Putamen (tissue), 1 donor: ENCODE measurements at places on chromosomes 1 and 21.

GRCh38 chr1:236830116-236830515 is 35.0 kb downstream of the MTR start:
- DNase-seq, result no peak

DNA sequence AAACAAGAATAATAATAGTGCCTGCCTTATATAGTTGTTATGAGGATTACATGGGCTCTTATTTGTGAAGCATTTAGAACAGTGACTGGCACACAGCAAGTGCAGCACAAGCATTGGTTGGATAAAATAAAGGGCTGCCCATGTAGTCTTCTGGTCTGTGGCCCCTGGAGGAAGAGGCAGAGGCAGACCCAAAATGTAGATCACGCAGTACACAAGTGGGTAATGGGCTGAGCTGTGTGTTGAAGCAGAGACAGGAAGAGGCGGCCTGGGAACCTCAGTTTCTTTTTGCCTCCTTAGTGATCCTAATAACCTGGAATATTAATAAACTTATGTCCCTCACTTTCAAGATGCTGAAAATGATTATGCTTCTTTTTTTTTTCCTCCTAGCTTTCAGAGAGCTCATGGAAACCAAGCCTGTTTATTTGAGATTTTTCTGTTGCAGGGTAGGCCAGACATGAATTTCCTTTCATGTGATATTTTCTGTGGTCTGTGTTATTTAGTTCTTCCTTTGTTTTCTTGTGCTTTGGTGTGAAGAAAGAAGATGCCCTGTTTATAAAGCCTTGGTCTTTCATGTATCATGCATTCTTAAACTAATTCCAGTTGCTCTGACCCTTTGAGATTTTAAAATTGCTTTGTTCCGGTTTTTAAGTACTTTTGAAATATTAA is 42.5 kb downstream of the LRRC8D start:
- no peak for DNase-seq

DNA sequence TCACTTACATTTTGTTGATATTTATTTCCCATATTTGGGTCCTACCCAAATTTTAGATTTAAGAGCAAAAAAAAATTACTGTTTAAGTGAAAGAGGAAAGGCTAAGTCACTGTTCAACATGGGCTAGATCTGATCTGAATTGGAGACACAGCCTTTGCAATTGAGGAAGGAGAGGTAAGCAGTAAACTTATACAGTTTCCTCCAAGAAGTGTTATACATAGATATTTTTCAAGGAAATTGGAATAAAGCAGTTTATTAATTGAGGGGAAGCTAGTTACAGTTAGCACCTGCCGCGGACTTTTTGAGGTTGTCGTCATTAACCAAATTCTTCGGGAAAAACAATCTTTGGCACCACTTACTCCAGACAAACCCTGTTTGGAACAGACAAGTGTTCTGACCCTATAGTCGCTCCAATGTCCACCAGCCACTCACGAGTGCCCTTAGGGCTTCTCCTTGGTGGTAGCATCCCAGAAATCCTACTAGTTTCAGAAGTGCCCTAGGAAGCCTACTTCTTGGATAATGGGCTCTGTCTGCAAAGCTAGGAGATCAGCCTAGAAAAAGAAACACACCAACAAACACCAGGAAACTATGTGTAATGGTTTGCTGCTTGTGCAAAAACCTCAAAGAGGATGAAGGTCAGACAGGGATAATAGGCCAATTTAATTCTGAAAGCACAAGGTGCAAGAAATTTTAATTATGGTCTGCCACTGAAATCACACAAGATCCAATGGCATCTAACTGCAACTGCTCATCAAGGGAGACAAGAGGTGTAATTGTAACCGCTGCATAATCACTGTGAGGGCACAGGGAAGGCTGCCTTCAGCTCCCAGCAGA is 2.5 kb downstream of the WLS start:
- DNase-seq, result no peak

- DNase-seq, result no peak
These were observed 51.2 kb upstream of the STUM start for GRCh38 chr1:226497276-226497833.

- no peak for DNase-seq
These were observed 33.3 kb downstream of the TMEM51 start for GRCh38 chr1:15186846-15187151.

DNA sequence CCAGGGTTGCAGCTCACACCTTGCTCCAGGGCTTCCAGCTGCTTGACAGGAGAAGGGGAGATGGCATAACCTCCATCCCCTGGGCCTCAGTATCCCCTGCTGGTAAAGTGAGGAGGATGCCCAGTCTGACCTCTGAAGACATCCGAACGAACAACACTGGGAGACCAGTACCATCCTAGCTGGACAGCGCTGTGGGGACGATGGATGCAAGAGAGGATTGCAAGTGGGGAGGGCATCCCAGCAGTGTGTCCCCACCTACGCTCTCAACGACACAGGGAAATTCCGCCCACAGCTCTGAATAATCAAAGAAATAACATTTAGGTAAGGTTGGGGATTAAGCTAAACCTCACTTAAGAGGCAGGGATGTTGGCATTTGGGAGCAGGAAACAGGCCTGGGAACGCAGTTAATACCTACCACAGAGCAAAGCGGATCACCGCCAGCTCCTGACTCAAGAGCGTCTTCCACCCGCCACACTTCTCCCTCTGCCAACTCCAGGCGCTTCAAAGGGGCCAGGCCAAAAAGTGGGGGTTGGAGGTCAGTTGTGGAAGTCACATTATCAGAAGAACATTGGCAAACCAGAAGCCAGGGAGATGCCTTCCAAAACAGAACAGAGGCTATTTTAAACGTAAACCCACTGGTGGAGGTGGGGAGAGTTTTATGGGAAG is 47.6 kb downstream of the SSBP3 start:
- no peak for DNase-seq

DNA sequence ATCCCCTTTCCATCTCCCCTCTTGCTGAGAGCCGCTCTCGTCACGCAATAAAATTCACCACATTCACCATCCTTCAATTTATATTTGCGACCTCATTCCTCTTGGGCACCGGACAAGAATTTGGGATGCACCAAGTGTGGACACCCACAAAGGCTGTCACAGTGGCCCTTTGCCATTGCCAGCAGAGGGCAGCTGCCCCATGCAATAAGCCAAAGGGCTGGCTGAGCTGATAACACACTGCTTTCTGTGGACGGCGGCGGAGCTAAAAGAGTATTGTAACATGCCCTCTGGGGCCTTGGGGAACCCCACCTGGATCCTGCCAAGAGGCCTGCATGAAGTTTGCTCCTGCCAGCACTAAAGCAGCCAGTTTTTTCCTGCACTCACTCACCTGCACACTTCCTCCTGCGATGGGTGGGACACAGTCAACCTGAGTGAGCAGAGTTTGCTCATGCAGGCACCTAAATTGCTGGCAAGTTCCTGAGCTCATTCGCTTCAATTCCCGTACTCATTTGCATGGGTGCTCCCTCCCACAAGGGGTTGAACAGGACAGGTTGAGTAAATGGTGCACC is 792.3 kb upstream of the ADAMTS5 start:
- peak; percentile 41 for DNase-seq

DNA sequence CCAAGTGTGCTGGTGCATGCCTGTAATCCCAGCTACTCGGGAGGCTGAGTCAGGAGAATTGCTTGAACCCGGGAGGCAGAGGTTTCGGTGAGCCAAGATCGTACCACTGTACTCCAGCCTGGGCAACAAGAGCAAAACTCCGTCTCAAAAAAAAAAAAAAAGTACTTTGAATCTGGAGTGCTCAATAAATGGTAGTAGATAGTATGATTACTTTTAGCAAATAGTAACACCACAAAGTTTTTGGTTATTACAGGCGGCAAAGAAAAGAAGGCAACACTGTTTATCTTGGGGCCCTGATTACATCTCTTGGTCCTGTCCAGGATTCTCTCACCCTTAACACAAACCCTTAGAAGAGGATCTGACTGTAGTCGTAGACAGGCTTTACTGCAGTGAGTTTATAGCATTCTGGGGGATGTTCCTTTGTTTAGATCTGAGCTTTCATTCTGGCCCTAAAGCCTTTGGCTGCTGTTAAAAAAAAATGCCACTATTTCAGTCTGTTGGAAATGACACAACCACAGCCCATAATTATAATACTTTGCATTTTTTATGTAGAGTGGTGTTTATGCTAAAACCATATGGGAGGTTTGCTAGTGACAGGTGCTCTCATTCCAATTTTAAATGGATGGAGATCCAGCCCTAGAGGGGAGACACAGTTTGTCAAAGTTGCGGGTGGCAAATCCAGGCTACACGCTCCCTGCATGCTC is 79.7 kb upstream of the SLC2A1 start:
- no peak for DNase-seq

DNA sequence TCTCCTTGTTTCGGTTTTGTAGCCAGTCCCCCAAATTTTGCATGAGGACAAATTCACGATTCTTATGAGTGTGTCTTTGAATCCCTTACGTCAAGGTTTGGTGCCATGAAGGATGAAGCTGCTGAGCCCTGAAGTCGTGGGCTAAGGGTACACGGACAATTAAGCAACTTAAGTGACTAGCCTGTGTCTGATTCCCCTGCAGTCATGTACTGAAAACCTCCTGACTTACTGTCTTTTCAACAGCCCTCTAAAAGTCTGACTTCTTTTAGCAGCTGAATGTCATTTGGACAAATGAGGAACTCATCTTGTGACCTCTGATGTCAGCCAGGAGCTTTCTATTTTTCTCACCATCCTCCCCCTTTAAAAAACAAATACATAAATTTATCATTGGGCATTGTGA is 27.1 kb upstream of the C1orf105 start:
- DNase-seq, result no peak

DNA sequence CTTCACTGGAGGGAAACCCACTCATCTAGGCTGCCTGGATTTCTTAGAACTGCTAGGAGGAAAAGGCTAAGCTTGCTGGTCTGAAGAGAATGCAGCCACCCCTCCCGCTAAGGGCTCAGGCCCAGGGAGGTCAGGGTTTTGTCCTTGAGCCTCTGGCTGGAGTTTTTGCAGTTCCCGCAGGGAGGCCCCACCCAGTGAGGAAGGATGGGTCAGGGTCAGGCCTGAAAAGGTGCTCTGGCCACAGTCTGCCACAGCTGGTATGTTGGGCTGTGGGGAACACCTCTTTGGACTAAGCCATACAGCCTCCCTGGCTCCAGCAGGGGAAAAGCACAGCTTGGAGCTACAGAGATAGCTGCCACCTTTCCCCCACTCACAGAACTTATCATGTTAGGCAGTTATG is 71.4 kb upstream of the PAPPA2 start:
- DNase-seq, result no peak

DNA sequence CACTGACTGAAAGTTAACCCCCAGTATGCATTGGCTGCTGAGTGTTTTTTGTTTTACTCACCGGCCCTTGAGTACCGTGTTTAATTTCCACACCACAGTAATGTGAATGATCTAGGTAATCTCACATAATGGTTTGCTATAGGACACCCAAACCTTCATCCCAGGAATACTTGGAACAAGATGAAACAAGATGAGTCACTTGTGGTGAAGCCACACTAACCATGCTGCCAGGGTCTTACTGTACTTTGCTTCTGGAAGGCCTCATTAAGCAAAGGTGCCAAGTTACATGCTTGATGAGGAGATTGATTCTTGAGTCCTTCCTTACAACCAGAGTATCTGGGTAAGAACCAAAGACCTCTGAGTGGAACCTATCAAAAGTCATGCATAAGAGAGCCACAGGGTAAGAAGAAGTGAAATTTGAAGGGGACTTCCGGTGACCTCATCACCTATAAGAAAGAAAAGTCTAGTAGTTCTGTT is 163.3 kb downstream of the NRIP1 start:
- no peak for DNase-seq

DNA sequence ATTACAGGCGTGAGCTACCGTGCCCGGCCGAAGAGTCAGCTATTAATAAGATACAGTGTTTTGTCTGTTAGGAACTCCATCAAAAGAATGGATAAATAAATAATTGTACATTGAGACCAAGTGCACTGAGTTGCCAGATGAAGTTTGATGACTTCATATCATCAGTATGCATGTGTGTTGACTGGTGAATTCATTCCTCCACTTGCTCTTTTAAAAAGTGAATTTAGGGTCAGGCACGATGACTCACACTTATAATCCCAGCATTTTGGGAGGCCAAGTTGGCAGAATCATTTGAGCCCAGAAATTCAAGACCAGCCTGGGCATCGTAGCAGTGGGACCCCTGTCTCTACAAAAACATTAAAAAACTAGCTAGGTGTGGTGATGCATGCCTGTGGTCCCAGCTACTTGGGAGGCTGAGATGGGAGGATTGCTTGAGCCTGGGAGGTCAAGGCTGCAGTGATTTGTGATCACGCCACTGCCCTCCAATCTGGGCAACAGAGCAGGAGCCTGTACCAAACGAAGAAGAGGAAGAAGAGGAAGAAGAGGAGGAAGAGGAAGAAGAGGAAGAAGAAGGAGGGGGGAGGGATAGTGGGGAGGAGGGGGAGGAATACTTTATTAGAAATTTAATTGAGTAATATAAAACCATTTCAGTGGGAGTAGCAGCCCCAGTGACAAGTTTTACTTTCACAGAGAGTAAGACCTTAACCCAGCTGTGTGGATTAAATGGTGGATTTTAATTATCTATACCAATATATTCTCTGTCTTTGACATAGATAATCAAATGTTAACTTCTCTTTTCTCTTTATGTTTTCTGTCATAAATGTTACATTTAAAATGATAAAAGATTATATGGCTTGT is 74.9 kb downstream of the CCDC18 start:
- DNase-seq, result no peak

DNA sequence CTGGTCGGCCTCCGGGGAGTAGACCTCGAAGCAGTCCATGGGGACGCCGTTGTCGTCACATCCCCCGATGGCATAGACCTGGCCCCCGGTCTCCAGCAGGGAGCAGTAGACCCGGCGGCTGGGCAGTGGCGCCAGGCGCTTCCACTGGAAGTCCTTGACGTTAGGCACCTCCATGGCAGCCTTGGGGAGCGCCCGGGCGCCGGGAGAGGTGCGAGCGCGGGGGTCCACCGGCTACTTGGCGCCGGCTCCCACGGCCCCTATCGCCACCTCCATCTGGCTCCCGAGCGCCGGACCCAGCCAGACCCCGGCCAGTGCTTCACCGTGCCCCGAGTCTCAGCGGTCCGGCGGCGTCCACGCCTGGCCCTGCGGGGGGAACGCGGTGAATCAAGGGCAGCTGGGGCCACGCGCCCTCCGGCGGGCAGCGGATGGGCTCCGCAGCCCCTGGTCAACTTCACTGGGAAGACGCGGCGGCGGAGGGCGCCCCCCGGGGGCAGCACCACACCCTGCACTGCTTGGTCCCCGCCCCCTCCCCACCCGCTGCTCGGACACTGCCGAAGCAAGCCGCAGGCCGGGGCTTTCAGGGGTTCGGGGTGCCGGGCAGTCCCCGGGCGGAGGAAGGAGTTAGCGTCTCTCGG is 13.2 kb downstream of the KLHDC8A start:
- DNase-seq, result no peak

DNA sequence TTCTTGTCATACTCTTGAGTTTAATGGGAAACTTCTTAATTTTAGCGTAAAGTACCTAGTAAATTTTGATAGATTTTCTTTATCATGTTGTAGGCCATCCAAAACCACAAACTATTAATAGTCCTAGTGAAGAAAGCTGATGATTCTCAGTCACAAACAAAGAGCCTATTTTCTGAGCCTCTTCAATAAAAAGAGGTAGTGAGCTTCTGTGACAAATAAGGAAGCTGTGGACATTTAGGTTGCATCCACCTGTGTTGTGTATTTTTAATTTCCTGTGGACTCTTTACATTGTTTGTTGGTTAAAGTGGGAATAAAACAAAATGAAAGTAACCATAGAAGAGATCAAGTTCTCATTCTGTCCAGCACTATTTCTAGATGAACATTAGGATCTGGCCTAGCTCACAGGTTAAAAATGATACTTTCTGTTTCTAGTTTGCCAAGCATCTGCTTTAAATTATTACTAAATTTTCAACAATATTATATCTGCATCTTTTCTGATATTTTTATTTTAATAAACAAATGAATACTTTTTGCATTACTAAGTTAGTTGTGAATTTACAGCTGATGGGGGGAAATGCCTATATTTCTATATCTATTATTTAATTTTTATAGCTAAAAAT is 702.2 kb upstream of the ADGRL4 start:
- no peak for DNase-seq

- no peak for DNase-seq
These were observed 62.4 kb downstream of the HIVEP3 start for GRCh38 chr1:41856151-41856943.
